ENCODE measurements at places on chromosomes 3 and 15.

GRCh38 chr15:57152666-57153539 is 223.4 kb upstream of the CGNL1 start:
- peak; percentile 13 for DNase-seq

DNA sequence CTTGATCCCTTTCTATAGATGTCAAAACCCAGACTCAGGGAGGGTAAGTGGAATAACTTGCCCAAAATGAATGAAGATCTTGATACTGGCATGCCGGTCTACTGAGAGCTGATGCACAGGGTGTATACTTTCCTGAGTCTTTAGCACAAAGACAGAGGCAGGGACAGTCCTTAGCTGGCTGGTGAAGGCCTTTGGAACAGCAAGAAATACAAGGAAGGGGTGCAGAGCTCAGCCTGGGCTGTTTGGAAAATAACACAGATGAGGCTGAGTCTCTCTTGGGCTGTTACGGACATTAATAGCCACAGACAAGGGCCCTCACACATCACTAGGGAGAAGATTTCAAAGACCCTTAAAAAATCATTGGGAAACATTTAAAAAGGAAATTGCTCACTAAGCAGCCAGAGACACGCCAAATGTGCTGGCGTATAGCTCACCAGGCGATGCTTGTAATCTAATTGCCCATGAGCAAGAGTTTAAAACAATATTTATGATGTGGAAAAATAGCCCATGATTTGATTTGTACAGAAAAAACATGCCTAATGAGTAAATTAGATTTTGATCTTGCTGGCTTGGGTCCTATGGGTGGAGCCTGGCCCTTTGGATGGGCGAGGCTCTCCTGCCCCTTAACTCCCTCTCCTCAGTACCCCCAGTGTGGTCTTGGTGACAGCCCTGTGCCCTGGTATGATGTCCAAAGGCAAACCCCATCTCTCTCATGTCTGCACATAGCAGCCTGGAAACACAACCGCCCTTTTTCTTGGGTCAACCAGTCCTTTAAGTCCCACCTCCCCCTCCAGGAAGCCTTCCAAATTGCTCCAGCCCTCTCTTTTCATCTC is 81.8 kb upstream of the MRPS22 start:
- DNase-seq, result no peak

DNA sequence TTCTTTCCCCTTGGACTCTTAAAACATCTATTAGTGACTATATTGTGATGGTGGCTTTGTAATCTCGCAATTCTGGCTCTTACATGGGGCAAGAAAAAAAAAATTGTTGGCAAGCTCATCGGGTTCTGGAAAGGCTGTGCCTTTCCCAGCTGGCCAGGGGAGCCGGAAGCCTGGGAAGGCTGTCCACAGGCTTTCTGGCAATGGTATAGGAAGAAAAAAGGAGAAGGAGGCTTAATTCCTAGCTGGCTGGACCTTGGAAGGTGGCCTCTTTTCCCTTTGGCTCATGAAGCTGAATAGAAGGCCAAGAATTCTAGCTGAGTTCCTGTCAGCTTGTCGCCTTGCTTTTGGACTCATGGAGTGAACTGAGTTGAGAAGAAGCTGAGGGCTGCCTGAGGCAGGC is 243.5 kb upstream of the SEMA6D start:
- no peak for DNase-seq

GRCh38 chr3:71119171-71119570 is 464.4 kb downstream of the FOXP1 start:
- DNase-seq, result no peak

DNA sequence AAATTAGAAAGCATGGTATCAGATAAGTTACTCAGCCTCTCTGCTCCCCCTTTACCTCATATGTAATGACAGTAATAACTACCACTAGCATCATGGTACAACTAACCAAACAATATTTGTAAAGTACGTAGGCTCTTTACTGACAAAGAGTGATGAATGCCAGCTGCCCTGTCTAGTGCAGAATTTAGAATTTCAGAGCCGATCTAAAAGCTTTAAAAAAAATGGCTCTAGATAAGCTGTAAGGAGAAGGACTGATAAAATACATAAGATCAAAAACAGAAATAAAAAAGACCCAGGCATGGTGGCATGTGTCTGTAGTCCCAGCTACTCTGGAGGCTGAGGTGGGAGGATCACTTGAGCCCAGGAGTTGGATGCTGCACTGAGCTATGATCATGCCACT is 424.1 kb downstream of the MAGI1 start:
- no peak for DNase-seq

- no peak for DNase-seq
Observed at GRCh38 chr3:190362258-190362657, 25.7 kb upstream of the CLDN16 start.

- no peak for DNase-seq
Observed at GRCh38 chr3:98540346-98540745, 8.6 kb downstream of the GPR15 start.

DNA sequence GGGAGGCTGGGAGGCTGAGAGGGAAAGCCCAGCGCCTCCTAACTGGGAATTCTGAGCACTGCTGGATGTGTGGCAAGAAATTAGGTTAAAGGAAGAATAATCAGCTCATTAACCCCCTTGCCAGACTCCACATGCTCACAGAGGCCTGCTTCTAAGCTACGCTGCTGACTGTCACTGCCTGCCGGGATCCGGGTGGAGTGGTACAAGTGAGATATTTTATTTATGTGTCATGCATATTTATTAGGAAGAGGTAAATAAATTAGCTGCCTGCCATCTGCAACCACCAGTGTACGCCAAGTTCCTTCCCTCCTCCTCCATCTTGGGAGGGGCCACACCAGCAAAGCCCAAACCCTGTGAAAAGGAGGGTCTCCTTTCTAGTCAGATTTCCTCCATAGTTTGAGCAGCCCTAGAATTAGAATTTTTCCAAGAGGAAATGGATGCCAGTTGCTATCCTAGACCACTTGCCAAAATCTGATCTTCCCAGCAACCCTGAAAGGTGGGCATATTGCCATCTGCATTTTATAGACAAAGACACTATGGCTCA is 43.5 kb upstream of the GRIP2 start:
- DNase-seq, result no peak

GRCh38 chr15:34837246-34838016 is 42.1 kb upstream of the ACTC1 start:
- no peak for DNase-seq

DNA sequence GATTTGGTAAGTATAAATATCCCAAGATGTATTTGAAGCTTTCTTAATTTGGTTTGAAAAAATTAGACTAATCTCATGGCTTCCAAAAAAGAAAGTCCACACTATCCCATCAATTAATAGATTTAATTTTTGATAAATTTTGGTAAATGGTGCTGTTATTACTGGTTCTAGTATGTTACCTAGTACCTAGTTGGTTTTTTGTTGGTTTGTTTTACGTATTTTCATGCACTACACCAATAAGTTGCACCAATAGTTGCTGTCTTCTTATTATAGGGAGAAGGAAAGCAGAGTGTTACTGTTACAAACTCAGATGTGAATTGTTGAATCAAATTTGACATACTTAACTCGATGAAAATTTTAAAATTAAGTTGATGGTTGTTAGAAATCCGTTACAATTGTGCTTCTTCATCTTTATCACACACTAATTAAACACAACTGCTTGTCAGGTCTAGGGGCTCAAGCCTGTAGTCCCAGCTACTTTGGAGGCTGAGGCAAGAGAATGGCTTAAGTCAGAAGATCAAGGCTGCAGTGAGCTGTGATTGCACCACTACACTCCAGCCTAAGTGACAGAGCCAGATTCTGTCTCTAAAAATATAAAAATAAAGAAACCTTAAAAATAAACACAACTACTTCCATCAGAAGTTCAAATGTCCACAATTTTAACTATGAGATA is 23.1 kb upstream of the MBNL1 start:
- no peak for DNase-seq

- DNase-seq, result no peak
Observed at GRCh38 chr15:31499236-31499952, 172.8 kb downstream of the KLF13 start.

DNA sequence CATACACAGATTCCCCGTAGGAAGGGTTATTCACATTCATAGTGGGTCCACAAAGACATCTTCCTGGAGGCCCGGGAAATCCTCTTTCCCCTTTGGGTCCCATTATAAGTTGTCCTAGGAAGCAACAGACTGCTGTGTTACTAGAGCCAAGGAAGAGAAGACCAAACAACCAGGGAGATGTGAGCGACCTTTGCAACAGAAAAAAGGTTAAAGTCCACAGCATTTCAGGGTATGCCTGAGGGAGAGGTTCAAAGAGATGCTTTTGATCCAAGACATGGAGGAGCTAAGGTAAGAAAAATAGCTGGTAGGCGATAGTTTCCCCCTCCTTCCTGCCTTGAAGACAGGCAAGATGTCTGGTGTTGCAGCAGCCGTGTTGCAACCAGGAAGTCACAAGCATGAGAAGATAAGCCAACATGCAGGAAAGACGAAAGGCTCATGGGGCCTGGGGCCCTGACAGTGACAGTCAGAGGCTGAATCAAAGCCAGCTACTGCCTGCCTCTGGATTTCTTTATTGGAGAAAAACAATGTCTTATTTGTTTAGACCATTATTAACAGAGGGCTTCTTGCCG is 30.9 kb downstream of the EAF1 start:
- DNase-seq, result no peak

- DNase-seq, result no peak
Observed at GRCh38 chr3:60149501-60149900, 1099.7 kb upstream of the CFAP20DC start.

DNA sequence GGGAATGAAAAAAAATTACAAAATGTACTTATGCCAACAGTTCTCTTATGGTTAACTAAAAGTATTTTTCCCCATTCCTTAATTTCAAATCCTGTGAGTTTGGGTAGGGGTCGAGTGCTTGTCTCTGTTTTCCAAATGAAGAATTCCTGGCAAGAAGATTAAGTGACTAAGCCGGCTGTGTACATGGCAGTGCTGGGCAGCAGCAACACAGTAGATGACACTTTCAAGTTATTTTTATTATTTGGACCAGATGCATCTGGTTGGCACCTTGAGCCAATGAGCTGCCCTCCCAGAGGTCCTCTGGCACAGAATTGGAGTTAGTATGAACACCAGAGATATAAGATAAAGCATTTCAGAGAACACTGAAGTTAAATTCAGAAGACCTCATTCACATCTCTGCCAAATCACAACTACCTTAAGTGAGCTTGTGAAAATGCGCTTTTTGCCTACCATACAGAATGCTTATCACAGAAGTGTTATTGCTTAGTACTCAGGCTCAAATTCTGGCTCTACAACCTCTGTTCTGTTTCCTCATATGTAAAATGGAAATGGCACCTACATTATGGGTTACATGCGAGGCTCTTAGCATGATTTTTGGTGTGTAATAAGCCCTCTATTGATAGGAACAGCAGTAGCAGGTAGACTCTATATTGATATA is 256.9 kb downstream of the UBE2E2 start:
- DNase-seq, result no peak

GRCh38 chr3:195095035-195095703 is 175.8 kb downstream of the XXYLT1 start:
- no peak for DNase-seq

DNA sequence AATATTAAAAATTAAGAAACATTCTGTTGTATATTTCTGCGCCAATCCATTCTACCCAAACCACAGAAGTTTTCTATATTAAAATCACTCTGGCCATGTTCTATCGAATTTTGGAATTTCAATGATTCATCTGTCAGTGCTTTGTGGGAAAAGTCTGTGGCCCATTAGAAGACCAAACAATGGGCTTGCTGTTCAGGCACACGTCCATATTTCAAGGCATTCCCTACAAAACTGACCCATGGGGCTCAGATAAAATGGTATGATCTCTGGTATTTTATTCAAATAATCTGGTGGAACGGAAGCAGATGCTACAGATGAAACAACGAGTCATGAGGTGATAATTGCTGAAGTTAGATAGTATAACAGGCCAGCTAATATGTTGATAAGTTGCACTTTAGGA is 12.4 kb downstream of the NPHP3 start:
- DNase-seq, result no peak

DNA sequence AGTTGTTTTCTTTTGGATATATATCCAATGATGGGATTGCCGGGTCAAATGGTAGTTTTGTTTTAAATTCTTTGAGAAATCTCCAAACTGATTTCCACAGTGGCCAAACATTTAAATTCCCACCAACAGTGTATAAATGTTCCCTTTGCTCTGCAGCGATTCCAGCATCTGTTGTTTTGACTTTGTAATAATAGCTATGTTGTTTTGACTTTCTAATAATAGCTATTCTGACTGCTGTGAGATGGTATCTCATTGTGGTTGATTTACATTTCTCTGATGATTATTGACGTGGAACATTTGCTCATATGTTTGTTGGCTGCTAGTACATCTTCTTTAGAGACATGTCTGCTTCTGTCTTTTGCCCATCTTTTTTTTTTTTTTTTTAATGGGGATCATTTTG is 332.2 kb upstream of the GBE1 start:
- no peak for DNase-seq

- DNase-seq, result no peak
Observed at GRCh38 chr3:16338999-16339398, 74.0 kb downstream of the OXNAD1 start.

DNA sequence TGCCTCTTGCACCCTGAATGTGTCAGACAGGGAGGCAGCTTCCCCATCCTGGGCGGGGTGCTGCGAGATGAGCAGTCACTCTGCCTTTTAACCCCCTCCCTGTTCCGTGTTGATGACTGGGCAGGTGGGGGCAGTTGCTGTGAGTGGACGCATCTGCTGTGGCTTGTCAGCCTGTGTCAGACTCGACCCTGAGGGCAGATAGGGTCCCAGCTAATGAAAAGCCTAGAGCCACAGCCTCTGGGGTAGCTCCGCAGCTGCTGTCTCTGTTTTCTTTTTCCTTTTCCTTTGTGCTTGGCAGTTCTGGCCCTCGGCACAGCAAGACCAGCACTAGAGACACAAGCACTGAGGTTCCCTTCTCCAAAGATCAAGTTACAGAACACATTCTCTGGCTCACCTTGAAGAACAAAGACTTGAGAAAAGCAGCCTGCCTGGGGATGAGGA is 43.0 kb upstream of the GLCE start:
- no peak for DNase-seq

GRCh38 chr3:145739926-145740325 is 421.1 kb downstream of the PLOD2 start:
- no peak for DNase-seq

DNA sequence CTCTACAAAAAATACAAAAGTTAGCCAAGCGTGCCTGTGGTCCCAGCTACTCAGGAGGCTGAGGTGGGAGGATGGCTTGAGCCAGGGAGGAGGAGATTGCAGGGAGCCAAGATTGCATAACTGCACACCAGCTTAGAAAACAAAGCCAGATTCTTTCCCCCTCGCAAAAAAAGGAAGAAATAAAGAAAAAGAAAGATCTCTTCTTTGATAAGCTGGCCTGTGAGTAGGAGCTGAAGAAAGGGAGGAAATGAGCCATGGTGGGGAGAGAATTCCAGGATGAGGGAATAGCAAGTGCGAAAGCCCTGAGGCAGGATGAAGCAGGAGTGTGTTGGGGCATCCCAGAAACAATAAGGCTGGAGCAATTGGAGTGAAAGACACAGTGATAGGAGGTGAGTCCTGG is 24.5 kb upstream of the TOP2B start:
- no peak for DNase-seq

GRCh38 chr15:55194256-55194655 is 2.5 kb downstream of the RSL24D1 start:
- no peak for DNase-seq

DNA sequence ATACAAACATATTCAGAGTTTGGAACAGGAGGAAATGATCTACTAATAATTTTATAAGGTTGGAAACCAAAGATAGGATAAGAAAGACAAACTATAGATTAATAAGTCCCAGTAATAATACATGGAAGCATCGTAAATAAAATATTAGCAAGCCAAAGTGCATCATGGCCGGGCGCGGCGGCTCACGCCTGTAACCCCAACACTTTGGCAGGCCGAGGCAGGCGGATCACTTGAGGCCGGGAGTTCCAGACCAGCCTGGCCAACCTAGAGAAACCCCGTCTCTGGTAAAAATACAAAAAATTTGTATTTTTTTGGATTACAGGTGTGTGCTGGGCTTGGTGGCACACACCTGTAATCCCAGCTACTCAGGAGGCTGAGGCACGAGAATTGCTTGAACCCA is 14.9 kb downstream of the MUC4 start:
- DNase-seq, result no peak

Data from activated CD4-positive, alpha-beta T cell treated with anti-CD3 and anti-CD28 coated beads for 48 hours (primary cell).